ENCODE measurements at places on chromosomes 3 and 15.

DNA sequence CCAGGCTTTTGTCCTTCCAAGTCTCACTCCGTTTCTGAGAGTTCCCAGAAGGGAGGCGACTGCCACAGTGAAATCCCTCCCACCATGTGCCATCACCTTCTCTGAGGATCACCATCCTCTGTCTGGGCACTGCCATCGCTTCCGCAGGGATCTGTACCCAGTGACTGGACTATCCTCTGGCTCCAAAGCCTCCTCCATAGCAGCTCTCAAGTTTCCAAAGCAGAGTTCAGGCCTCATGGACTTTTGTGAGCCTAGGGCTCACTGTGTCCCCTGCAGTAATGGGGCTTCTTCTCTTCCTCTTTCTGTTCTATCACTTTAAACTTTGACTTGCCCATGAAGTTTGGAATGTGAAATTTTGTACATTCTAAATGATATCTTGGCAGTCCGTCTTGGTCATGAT is 63.9 kb downstream of the TIPARP start:
- DNase-seq: no peak

- no peak for DNase-seq
Observed at GRCh38 chr3:101813817-101814440, 34.9 kb downstream of the NXPE3 start.

- no peak for DNase-seq
Observed at GRCh38 chr3:125594581-125595011, 701 bp downstream of the OSBPL11 start.

- DNase-seq: no peak
Observed at GRCh38 chr3:81043009-81043408, 718.4 kb downstream of the GBE1 start.

DNA sequence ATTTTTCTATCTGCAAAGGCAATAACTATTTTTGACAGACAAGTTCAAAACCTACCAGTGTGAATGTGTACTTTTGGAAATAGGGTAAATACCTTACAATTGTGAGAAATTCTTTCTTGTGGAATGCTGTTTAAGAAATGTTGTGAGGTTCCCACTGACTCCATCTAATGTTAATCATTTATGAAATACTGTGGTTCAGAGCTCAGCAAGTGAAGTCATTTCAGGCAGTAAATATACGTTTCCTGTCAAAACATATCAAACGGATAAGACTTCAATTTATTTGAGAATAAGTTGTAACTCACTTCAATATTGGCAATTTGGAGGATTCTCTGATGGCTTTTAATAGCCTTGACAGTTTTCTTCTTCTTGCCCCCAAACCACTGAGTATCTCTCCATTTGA is 16.4 kb downstream of the TAFA4 start:
- no peak for DNase-seq

DNA sequence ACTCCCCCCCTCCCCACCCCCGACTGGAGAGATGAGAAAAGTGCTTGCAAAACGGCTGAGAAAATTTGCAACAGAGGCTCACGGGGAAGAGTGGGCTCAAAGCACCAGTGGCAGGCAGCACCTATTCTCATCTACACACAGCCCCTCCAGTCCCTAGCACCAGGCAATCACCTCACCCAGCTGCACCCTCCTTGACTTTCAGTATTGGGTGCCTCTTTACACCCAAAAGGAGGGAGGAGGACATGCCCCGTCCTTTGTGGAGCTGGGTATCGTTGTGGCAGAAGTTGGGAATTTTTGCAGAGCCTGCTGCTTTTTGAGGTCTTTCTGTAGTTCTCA is 182.8 kb upstream of the TOPAZ1 start:
- no peak for DNase-seq

- DNase-seq: no peak
Observed at GRCh38 chr15:71251584-71252043, 136.3 kb downstream of the THSD4 start.

GRCh38 chr3:20909511-20909910 is 723.5 kb upstream of the SGO1 start:
- DNase-seq: no peak

- DNase-seq: no peak
Observed at GRCh38 chr15:68447209-68447608, 15.2 kb upstream of the ITGA11 start.

GRCh38 chr3:55147856-55148720 is 220.2 kb upstream of the LRTM1 start:
- DNase-seq: no peak

DNA sequence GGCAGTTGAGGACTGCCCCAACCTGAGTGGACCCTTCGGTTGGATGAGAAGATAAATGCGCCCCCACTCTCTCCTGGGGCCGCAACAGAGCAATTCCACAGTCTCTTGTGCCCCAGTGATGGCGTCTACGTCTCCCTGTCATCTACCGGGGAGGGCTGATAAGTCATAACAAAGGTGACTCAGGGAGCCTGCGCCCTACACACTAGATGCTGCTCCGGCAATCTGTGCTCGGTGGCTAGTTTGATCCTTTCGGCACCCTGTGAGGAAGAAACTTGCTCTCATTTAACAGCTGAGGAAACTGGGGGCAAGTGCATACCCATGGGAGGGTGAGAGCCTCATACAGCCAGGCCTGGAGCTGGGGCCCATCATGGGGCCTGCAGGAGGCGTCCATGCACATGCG is 14.1 kb upstream of the SEMA3F start:
- DNase-seq: no peak

GRCh38 chr3:169054471-169054870 is 609.0 kb downstream of the MECOM start:
- DNase-seq: no peak

- no peak for DNase-seq
Observed at GRCh38 chr3:180329187-180329586, 272.8 kb upstream of the TTC14 start.

DNA sequence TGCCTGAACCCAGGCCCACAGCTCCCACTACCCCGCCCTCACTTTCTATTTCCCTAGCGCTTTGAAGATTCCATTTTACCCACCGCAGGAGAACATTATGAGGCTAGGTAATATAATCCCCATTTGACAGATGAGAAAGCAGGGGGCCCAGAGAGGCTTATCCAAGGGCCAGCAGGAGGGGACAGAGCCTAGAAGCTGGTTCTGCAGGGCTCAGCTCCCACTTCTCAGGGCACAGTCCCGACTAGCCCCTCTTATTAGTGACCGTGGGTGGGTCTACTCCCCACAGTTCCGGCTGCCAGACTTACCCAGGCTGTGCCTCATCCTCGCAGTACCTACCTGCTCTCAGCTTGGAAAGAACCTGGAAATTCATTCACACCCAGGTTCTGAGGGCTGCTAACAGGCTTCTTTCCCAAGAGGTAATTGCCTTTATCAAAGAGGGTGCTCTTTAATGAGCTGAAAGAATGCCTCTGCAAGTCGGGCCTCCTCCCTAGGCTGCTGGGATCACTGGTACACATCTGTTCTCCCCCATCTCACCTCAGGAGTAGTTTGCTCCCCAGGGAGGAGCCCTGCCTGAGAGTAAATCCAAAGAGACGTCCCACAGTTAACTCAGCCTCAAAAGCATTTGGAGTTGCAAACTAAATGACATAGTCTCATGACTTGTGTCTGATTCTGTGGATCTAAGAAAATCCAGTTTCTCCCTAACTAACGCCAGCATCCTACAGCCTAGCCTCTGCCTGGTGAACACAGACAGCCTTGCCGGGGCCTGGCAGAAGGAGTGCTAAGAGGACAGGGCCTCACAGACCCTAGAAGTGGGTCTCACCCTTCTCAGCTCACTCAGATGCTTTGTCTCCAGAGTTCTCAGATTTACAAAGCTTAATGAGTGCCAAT is 125.0 kb downstream of the CHSY1 start:
- DNase-seq: no peak

DNA sequence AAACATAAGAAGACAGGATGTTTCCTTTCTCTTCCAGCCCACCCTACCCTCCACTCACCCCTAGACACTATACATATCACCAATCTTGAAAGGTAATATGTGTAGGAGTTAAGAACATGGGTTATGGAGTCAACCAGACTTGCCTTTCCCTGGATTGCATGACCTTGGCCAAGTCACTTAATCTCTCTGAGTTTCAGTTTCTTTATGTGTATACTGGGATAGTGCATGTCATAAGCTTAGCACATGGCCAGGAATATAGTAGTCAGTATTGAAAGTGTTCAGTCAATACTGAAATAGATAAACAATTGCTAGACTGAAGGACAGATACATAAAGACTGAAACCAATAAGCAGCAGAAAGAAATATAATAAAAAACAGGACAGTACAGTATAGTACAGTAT is 283.2 kb upstream of the STT3B start:
- DNase-seq: no peak

- no peak for DNase-seq
Observed at GRCh38 chr3:127834771-127835170, 12.5 kb upstream of the MGLL start.

DNA sequence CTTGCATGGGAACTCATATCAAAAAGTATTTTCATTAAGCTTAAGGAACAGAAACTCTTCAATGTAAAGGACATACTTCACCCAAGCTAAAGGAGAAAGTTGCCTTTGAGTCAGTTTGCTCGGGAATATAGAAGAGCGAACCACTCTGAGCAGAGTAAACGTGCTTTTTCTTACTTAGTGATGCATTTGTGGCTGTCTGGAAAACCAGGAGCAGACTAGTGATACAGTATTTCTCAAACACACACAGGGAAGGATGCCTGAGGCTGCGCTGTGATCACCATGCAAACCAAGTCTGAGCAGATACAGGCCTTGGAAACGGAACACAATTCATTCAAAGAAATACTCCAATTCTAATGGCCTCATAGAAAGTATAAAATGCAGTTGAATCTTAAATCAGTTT is 121.0 kb upstream of the CDIN1 start:
- DNase-seq: no peak

DNA sequence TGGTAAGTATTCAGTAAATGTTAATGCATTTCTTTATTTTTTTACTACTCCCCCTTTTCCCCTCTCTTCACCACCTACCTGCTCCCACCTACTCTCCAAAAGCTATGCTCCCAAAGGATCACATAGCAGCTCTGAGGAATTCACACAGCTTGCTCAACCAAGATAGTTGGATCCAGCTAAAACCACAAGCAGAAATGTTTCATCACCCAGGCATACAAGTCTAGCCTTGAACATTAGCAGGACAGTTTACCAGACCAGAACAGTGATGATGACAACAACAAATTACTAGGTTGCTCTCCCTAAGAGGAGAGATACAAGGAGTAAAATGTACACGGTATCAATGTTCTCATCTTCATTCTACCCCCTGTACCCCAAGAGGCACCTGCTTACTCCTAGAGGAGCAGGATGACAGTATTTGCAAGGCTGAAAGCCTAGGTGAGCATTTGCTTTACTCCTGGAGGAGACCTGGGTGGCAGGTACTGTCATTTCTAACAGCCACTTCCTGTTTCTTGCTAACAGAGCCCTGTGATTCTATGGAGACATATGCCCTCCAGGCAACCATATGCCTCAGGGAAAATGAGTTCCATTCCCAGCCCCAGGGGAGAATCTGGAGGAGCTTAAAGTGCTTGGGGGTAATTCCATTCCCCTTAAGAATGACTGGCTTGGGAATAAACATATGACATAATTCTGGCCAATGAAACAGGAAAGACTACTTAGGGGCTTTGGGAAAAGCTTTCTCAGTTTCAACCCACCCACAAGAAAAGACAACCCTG is 237.5 kb downstream of the NTRK3 start:
- DNase-seq: no peak

DNA sequence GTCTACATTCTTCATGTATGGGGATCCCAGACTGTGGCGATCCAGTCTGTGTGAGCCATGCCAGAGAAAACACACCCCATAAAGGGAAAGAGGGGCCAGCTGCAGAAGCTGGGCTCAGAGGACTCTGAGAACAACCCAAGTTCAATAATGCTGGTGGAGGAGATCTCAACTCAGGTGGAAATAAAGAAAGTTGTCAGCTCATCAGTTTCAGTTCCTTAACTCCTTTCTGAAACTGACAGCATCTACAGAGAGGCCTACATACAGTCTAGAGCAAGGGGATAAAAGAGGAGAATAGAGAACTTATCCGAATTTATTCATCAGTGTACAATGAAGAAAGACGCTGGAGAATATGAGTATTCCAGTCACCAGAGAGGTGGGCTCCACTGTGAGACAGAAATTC is 77.0 kb downstream of the NTRK3 start:
- DNase-seq: no peak

DNA sequence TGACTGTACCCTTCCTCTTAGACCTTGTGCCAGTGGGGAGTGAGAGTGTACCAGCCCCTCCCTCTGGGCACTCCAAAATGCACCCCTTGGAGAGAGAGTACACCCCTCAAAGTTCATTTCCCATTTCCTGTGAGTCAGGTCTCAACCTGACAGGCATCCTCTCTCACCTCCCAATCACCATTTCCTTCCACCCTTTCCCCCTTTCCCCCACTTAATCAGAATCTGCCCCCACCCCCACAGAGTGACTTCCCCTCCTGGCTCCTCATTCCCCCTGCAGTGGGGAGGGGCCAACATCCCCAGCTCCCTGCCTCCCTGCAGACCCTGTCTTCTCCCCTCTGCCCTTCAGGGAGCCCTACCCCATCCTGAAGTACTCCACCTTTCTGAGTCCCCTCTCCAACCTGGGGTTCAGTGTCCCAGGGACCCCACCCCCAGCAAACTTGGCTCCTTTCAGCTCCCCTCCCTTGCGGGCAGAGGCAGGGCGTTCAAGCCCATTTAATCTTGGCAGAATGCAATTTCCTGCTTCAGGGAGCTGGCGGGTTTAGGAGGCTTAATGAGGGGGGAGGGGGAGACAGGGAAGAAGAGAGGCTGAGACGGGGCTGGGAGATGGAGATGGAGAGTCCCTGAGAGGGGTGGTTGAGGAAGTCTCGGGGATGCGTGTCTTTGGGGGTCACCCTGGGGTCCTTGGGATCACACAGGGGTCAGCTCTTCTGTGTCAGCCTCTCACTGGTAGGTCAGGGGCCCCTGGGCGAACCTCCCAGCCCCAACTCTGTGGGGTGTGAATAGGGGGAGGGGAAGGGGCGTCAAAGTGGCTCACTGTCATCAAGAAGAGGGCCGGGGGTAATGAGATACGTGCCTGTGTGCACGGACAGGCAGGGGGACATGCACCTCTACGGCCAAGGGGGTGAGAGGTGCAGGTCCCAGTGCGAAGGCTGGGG is 16.6 kb upstream of the SEMA3F start:
- no peak for DNase-seq

DNA sequence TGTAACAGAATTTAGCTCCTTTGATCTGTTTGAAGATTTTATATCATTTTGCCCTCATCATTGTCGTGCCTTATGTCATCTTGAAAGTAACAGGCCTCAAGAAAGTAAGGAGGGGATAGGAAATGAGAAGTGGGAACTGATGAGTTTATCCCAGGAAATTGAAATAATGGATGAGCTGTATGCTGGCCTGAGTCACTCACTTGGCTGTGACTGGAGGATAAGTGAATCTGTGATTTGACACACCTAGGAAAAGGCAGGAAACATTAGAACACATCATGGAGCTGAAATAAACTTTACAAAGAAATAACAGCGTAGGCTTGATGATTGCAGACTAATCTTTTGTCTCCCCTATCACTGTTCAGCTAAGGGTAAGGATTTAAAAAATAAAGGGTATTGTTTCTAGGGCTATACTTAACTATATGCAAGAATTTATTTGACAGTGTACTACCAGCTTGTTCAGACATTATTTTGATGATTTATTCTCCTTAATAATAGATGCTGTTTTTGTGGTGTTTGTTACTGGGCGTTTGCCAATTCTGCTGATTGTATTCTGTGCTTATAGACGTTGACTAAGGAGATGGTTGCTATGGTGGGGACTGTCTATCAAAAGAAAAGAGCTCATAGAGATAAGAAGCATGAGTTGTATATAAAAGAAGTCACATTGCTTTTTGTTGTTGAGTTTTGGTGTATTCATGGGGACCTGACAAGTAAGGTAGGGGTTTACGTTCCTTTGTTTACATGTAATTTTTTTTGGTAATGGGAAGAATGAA is 105.6 kb upstream of the ROPN1 start:
- no peak for DNase-seq
